NK-92 treated with Interleukin-12 subunit alpha and Interleukin-12 subunit beta, amount 100 ng/mL, for 24 hours (cell line): ENCODE measurements at places on chromosomes 2 and 18.

DNA sequence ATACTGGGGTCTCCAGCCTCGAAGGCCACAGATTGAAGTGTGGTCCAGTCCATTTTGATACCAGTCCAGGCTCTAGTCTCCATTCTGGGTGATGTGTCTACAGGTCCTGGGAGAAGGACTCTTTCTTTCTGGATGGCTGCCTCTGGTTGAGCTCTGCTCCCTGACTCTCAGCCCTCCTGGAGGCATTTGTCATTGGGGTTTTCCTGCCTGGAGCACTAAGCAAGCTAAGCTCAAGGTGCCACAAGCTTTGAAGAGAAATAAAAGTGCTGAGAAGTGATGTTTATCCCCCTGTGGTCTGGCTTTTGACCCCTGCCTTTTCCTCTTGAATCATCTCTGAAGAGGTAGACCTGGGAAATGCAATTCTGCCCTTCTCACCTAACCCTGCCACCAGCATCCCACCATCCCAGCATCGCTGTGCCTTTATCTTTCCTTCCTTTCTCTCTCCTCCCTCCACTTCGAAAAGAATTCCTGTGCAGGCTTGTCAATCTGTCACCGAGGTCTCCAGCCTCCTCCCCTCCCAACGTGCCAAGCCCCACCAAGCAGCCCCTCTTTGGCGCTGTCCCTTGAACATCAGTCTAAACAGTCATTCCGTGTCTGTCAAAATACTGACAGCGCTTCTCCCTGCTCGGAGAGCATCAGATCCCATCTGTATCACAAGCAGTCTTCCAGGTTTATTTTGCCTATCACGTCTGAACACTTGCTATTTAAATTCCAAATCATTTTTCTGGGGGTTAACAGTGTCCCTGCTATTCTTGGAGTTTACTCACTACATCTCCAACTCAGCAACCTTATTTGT lies 334.6 kb upstream of the SLC14A2 start:
- DNase-seq: no peak

GRCh38 chr2:167550448-167550847 lies 662.2 kb downstream of the XIRP2 start:
- DNase-seq: no peak

GRCh38 chr2:136809998-136810397 lies 44.7 kb downstream of the THSD7B start:
- DNase-seq: no peak

GRCh38 chr2:216119146-216119545 lies 10.0 kb downstream of the XRCC5 start:
- DNase-seq: no peak

DNA sequence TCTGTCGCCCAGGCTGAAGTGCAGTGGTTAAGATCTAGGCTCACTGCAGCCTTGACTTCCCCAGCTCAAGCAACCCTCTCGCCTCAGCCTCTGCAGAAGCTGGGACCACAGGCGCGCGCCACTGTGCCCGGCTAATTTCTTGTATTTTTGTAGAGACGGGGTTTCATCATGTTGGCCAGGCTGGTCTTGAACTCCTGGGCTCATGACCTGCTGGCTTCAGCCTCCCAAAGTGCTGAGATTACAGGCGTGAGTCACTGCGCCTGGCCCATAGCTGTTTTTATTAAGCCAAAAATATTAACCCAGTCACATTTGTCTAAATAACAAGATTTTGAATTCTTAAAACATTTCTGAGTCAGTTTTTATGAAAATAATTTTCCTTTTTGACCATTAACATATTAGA lies 6.3 kb upstream of the SFT2D3 start:
- no peak for DNase-seq

- no peak for DNase-seq
Observed at GRCh38 chr2:176812246-176812775, 400.3 kb upstream of the HNRNPA3 start.

GRCh38 chr2:127046579-127046978 lies 60.4 kb downstream of the BIN1 start:
- DNase-seq: no peak

GRCh38 chr2:220181165-220181564 lies 553.7 kb downstream of the SLC4A3 start:
- no peak for DNase-seq

GRCh38 chr18:43719267-43719795 lies 442.0 kb upstream of the SYT4 start:
- no peak for DNase-seq

GRCh38 chr2:236852977-236853374 lies 232.7 kb upstream of the COPS8 start:
- DNase-seq: no peak

DNA sequence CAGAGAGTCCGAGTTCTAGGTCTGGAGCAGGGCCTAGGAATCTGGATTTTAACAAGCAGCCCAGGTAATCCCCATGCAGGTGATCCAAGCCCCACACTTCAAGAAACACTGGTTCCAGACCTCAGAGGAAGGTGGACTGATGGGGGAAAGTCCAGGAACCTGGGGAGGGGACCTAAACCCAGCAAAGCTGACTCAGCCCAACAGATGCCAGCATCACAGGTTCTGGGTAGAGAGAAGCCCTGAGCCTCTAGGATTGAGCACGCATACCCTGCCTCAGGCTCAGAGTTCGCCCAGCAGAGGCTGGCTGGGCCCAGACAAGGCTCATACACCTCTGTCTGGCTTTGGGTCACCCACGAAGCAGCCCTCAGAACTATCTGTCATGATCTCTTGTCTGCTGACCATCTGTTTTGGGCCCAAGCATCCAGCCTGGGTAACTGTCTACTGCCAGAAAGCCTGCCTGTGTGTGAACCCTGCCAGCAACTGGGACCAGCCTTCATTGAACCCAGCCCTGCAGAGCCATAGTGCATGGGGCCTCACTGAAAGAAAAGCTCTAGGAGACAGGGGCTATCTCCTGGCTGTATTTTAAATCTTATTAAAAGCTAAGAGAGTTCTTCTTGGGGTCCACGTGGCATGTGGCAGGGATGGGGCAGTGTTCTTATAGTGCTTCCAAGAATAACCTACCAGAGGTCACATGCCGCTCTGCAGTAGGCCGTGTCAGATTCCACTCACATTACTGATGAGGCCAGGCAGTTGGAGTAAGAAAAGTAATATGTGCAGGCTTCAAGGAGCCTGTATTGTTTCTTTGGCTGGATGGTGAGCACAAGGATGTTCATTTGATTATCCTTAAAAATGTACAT lies 7.4 kb downstream of the TMEM127 start:
- no peak for DNase-seq

DNA sequence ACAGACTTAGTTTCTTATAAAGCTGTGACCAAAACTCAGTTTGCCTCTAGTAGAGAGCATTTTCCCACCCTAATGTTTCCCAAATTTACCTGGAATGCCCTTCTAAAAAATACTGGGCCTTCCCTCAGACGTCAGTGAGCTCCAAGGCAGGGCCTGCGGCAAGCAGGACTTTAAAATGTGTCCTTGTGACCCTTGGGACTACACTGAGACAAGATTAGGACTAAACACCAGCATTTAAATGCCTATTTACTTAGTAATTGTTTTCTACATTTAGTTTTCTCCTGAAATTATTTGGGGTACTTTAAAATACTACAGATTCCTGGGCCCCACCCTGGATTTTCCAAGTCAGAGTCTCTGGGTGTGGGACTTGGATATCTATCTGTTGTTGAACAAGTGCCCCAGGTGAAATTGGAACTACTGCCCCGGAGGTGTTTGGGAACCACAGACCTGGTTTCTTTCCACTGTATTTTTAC lies 14.3 kb downstream of the GATA6 start:
- no peak for DNase-seq

- DNase-seq: no peak
Observed at GRCh38 chr2:20299113-20299512, 51.5 kb downstream of the PUM2 start.

DNA sequence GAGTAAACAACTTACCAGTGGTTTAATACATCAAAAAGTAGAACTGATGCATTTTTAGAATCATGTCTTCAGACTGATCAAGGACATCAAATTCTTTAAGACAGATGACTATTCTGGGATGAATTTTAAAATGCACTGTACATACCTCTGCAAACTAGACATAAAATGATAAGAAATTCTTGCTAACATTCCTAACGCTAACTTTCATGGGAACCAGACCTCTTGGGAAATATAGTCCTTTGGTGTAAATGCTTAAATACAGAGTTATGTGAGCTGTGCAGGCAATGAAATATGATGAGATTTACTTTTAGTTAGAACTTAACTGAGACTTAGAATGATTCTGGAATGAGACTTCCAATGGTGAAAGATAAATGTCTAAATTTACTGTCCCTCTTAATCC lies 562.0 kb downstream of the NR4A2 start:
- DNase-seq: no peak

DNA sequence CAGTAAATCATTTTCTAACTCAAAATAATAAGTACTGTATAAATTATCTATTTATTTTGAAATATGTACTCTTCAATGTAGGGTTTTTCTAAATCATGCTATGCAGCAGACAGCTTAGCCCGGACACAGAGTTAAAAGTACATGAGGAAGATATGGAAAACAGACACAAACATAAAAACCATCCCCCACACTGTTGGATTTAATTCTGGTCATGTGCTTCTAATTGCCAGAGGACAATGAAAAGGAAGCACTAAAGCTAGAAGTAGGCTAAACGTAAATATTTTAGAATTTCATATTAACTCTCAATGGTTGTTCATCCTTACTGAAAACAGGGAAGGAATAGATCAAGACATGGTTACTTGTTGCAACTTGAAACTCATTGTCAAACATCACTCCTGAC lies 420.7 kb downstream of the ERBB4 start:
- no peak for DNase-seq

GRCh38 chr2:240277807-240278522 lies 137.5 kb upstream of the OTOS start:
- DNase-seq: no peak

- DNase-seq: no peak
Observed at GRCh38 chr2:11932048-11932512, 185.6 kb downstream of the LPIN1 start.

DNA sequence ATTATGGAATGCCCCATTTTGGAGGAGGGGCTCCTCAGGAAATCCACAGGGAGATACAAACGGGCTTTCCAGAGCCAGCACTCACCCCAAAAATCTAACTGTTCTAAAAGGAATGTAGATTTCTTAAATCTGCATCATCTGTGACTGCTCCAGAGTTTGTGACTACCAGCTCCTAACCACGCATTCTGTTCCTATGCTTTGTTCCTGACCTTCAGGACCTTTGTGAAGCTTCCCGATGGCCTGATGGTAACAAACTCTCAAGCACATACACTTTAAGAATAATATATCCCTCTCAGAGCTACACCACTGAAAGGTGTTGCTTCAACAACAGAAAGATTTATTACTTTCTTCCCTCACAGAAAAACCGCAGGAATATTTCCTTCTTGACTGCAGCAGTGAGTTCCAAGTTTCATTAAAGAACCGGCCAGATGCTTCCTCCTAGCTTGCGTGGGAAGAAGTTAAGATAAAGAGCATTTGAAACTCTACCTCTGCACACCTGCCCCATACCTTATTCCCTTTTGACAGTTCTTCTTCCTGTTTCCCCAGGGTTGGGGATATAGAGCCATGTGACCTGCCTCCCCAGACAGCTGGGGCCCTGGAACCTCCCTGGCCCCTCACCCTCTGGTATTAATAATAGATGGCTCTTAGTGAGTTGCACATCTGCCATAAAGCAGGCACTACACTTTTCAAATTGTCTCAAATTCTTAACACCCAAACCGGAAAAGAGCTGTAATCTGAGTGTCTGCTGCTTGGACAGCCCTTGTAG lies 40.2 kb upstream of the EML4 start:
- DNase-seq: no peak
